Hematopoietic multipotent progenitor cell (in vitro differentiated cells): ENCODE measurements at places on chromosomes 11 and 22. TPM values are rescaled to one million over a fixed set of nuclear protein-coding genes. Genes with fewer than 3 reads are reported as not detected.
A peak's percentile ranks its signal among the peaks of the same experiment; 100 is the strongest.

- no peak for DNase-seq
Observed at GRCh38 chr22:27345691-27346090, 455.9 kb downstream of the MN1 start.

GRCh38 chr11:118908901-118909618 is 16.7 kb downstream of the BCL9L start:
- DNase-seq, result no peak

The FAT3 gene
- total RNA-seq, result 0.54 TPM

- DNase-seq, result no peak
Observed at GRCh38 chr22:29729161-29729560, 9.4 kb downstream of the CABP7 start.

DNA sequence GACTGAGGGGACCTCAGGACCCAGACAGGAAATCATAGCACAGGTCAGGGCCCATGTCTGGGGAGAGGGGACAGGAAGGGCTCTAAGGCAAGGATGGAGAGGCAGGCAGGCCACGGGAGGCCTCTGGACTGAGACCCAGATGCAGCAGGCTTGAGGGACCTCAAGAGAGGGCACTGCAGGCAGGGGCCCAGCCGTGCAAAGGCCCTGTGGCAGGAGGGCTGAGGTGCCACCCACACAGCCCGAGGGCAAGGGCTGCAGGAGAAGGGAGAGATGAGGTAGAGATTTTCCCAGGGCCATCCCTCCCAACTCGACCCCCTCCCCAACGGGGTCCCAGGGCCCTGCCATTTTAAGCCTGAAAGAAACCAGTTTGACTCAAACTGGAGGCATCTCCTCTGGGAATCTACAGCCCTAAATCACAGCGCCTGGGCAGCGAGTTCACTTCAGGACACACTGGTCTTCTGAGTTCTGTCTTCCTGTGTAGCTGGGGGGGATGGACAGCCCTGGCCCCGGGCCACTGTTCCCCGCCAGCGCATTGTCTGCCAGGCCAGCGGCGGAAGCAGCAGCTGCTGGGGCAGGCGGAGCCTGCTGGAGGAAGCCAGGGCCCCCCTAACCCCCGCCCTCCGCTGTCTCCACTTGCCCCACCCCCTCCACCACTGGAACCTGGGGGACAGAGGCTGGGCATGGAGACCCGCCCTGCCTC is 20.3 kb upstream of the WNT7B start:
- DNase-seq, result peak; percentile 84

DNA sequence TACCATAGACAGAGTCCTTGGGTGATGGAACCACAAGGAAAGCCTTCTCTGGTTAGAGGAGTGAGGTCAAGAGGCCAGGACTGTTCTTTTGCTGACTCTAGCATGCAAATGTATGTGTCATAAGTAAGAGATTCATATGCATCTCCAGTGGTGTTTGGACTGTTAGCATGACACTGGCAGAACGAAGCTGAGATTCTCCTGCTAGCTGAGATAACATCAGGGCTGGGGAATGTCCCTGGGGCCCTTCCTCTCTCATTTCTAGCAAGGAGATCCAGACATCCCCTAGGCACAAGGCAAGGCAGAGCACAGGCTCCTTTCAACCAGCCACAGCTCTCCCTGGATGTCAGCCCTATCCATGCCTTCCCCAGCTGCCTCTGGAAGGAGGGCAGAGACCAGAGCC is 711.3 kb downstream of the OPCML start:
- no peak for DNase-seq

The TMPRSS6 gene
- not detected for total RNA-seq

- no peak for DNase-seq
Observed at GRCh38 chr11:10797531-10797930, 11.2 kb downstream of the EIF4G2 start.

The RASL10A gene
- 3.8 TPM for total RNA-seq

The DDI1 gene
- not detected for total RNA-seq

The GPHA2 gene
- not detected for total RNA-seq

GRCh38 chr11:71388637-71389235 is 59.5 kb downstream of the DHCR7 start:
- DNase-seq, result peak; percentile 2
